ENCODE measurements at places on chromosomes 4 and X.

DNA sequence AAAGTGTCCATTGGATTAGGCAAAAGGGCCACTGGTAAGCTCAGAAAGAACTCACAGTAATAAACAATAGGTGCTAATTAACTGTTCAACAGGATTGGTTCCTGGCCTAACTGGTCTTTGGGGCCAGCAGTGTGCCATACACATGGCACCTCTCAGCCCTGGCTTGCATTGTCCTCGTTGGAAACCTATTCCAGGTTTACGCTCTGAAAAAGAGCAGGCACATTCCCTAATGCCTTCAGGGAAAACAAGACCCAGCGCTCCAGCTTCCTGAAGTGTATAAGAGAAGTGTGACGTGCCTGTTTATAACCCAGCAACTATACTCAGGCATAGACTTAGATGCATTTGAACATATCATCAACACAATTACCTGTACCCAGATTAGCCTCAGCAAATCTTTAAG, 51.9 kb upstream of the RBM47 start:
- DNase-seq = no peak

DNA sequence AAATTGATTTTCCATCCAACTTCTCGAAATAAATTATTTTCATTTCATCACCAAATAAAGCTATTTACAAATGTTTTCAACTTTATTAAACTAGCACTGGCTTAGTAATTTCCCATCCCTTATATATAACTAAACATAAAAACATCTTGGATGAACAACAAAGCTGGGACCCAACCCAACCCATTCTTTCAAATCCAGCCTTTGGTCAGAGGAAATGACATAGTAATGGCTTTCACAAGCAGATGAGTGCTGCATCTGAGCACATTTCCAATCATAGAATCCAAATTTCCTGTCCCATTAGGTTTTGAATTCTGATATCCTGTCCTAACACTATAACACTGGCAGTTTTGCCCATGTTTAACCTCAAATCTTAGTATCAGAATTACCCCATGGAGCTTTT, 7.9 kb upstream of the EMCN start:
- DNase-seq = no peak

GRCh38 chrX:9569876-9570301, 105.0 kb downstream of the TBL1X start:
- DNase-seq = no peak

GRCh38 chr4:58225460-58225859, 1115.3 kb upstream of the IGFBP7 start:
- no peak for DNase-seq

DNA sequence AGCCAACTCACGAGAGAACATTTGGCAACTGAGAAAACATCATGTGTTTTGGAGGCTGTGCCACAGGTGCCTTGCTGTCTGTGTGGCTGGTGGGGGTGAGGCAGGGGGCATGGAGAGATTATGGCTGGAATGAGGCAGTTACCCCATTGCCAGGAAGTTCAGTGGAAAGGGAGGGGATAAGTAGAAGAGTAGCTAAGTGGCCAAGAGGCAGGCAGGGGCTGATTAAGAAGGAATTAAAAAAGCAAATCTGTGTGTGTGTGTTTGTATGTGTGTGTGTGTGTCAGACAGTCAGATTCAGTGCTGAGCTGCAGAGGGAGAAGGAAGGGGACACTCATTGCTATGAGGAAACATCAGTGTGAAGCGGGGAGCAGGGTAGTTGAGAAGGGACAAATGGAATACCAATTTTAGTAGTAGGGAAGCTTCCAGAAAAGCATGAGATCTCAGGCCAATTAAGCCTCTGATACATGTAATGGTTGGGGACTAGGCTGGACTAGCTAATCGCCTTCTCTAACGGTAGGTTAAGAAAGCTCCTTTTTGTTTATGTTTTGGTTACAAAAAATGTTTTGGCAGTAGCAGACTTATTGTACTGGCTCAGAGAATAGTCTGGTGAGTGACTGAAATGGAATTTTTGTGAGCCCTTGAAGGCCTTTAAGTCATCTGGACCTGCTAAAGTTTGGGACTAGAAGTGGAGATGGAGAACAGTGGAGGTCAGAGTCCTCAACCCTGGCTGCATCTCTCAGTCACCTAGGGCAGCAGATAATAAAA, 18.5 kb downstream of the TMEM164 start:
- DNase-seq = no peak

DNA sequence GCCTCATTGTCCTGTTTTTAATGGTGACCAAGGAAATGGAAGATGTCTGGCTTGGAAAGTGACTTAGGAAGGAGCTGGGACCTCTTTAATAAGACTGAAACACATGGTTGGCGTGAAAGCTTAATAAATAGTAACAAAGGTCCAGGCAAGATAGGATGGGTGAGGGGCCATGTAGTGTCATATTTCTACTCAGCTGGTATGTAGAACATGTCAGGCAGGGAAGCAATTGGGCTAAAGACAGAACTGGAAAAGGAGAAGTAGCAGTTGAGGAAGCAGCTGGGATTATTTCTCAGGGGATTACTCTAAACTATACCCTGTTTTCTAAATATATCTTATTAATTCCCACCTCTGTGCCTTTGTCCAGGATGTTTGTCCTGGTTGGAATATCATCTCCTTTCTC, 18.6 kb downstream of the ITGB1BP2 start:
- DNase-seq = no peak
